Fibroblast of lung (primary cell): ENCODE measurements at places on chromosomes 12 and 14.
A peak's percentile ranks its signal among the peaks of the same experiment; 100 is the strongest.

DNA sequence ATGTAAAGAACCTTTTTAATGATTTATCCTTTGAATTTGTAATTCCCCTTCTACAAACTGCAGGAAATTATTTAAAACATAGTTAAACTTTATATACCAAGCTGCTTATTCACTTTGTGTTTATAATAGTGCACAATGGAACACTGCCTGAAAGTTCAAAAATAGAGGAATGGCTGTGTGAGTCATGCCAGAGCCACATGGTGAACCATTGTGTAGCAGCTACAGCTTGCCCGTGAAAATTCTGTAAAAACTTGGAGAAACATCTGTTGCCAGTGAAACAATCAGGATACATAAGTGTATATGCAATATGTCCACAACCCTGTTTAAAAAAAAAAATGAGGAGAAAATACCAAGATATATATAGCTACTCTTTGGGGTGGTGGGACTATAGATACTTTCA is 59.5 kb downstream of the VEZT start:
- DNase-seq, result peak; percentile 95

DNA sequence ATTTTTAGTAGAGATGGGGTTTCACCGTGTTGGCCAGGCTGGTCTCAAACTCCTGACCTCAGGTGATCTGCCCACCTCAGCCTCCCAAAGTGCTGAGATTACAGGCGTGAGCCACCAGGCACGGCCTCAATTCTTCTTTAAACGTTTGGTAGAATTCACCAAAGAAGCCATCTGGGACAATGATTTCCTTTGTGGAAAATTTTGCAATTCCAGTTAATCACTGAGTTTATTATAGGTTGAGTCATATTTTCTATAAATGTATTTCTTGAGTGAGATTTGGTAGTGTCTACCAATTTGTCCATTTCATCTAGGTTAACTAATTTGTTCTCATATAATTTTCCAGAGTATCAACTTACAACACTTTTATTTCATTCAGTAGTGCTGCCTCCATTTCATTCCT is 683.9 kb upstream of the TMEM132C start:
- DNase-seq, result no peak

DNA sequence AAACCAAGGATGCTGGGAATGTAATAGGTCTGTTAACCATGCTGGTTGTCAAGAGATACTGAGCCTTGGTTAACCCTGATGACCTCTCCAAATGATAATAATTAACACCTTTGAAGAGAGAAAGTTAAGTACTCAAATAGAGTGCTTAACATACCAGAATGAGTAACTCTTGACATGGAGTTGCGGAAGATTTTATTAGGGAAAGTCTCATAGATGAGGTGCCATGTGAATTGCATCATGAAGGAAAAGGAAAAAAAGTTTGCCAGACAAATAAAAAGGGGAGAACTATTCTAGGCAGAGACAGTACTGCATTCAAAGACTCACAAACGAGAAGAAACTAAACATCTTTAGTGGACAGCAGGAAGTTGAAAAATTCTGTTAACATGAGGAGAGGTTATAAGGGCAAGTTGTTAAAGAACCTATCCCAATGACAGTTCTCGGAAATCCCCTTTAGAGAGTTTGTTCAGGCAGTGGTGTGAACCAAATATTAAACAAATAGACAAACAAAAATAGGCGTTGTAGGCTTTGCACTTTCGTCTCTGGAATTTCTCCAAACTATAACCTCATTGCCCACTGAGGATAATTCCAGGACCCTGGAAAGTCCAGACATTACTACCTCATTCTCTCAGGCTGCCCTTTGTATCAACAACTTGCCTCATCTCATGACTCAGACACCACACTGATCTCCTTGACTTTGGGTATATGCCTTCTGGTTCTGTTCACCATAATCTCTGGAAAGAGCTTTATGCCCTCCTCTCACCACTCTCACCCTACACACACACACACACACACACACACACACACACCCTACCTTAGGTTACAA is 435.0 kb downstream of the GXYLT1 start:
- DNase-seq, result no peak

DNA sequence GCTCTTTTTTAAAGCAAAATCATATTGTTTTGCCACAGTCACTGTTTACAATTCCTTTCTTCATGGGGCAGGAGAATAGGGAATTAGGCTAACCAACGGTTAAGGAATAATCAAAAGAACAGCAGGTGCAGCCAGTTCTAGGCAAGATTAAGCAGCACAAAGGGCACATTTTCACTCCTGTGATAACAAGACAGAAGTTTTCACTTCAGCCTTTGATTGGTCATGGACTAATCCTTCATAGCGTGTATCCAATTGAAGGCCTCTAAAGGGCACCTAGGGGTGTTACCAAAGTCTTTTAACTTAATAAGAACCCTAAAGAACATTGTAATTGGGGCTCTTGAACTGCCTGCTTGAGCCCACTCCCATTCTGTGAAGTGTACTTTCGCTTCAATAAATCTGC is 206.9 kb upstream of the AMIGO2 start:
- no peak for DNase-seq

- no peak for DNase-seq
Observed at GRCh38 chr14:24325041-24325530, 9.8 kb downstream of the ADCY4 start.

DNA sequence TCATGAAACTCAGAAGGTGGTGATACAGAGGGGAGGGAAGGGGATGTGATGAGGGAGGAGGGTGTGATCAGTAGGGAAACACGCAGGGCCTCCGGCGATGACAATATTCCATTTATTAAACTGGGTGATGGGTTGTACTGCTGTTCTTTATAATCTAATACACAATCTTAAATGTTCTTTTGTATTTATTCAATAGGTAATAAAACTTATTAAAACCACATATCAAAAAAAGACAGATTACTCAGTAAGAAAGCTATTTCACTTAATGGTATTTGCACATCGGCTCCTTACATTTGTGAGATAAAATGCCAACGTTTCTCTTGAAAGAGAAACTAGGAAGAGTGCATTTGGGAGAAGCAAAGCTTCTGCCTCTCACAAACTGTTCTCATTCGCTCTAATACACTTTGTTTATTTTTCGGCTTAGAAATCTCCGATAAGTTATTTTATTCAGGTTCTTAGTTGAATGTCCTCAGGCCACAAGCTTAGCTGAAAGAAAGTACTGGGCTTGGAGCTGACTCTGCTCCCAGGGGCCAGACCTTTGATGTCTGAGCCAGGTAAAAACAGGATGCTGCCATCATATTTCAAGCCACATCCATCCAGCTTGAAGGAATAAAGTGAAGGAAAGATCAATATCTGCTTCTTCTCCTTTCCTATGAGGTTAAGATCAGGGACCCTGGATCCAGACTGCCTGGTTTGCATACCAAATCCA is 17.5 kb downstream of the STON2 start:
- DNase-seq, result peak; percentile 45

GRCh38 chr14:100240668-100241032 is 1.7 kb downstream of the YY1 start:
- no peak for DNase-seq

GRCh38 chr12:56299853-56300643 is at the start of gene CS:
CS (minus strand) TSS chr12:56300330; CDS start chr12:56300201, 129 bp downstream.
- peak; percentile 97 for DNase-seq

GRCh38 chr12:13913371-13913770 is 68.0 kb downstream of the GRIN2B start:
- DNase-seq, result no peak

GRCh38 chr14:57735276-57735675 is 130.6 kb downstream of the SLC35F4 start:
- DNase-seq, result no peak

DNA sequence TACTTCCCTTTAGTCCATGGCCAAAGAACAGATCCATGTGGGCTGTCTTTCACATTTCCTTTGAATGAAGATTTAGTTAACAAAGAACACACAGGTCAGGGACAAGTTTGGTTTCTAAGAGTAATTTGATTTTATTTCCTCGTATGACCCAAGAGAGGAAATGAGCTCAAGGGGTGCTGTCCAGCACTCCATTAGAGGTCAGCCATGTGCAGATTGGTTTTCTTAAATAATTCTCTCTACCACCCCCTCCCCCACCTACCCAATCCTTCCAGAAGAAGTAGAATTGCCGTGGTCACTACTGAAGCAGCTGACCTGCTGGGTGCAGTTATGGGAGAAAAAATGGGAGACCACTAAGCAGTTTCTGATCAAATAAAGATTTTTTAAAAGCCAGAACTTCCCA is 13.9 kb upstream of the OAS1 start:
- no peak for DNase-seq
